ENCODE measurements at places on chromosomes 1 and 21.

DNA sequence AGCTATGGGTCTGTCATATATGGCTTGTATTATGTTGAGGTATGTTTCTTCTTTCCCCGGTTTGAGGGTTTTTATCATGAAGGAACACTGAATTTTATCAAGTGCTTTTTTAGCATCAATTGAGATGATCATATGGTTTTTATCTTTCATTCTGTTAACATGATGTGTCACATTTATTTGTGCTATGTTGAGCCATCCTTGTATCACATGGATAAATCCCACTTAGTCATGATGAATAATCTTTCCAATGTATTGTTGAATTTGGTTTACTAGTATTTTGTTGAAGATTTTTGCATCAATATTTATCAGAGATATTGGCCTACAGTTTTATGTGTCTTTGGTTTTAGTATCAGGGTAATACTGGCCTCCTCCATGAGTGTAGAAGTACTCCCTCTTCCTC, 61.7 kb downstream of the GPR137B start:
- DNase-seq = no peak

- DNase-seq = no peak
These were observed 17.6 kb upstream of the SFPQ start for GRCh38 chr1:35210321-35211119.

DNA sequence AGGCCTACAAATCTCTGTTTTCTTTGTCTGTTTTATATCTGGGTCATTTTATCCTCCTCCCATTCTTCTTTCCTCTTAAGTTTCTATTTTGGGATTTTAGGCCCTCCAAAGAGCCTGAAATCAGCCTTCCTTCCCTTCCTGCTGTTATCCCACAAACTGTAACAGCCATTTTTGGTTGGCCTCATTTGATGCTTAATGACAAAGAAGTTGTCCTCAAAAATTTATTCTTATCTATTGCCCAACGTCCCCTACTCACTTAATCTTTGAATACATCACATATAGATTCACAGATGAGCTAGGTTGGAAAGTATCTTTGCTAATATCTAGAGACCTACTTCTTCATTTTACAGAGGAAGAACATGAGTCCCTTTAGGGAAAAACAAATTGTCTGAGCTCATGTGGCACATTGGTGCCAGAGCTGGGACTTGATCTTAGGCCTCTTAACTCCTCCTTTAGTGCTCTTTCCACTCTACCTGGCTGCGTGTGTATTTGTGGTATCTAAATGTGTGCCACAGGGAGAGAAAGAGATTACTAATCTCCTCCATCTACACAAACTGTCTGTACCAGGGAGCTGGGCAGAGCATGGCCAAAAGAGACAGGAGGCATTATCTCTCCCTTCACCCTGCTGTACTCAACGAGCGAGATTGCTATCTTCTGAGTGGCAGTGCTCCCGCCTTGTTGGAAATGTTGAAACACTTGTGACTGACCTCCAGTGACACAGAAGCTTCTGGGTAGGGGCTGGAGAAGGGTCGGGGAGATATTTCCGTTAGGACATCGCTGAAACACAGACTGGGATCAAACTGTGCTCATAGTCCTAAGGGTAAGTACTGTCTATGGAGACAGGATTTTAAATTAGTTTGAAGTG, 30.1 kb downstream of the RHEX start:
- no peak for DNase-seq

- DNase-seq = no peak
These were observed 231.8 kb downstream of the NEGR1 start for GRCh38 chr1:72050551-72050950.

GRCh38 chr1:219587401-219587800, 25.5 kb downstream of the ZC3H11B start:
- DNase-seq = no peak

DNA sequence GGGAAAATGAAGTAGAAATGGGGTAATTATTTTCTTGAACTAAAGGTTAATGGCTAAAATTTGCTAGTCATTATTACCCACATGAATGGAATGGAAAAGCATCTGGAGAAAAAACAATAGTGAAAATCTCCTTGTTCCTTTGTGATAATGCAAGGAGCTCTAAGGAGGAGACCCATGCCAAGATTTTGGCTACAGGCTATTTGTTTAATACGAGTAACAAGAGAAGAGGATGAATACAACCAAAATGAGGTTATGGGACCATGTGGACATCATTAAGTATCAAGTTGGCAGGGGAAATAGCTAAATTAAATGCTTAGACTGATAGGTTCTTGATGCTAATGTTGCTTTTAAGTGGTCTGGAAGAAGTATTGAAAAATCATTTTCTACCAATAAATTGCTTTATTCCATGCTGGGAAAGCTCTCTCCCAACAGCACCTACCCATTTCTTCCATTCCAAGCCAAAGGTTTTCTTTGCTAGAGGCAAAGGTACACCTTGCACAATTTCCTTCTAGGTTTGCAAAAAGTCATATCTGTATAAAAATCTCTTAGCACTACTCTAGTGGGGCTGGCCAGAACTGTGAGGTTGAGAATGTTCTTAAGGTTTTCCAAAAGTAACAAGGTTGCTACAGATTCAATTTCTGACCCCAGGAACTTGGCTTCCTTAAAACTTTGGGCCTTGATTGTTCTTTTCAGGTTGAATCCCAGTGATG, 100.2 kb downstream of the SMYD2 start:
- DNase-seq = no peak

DNA sequence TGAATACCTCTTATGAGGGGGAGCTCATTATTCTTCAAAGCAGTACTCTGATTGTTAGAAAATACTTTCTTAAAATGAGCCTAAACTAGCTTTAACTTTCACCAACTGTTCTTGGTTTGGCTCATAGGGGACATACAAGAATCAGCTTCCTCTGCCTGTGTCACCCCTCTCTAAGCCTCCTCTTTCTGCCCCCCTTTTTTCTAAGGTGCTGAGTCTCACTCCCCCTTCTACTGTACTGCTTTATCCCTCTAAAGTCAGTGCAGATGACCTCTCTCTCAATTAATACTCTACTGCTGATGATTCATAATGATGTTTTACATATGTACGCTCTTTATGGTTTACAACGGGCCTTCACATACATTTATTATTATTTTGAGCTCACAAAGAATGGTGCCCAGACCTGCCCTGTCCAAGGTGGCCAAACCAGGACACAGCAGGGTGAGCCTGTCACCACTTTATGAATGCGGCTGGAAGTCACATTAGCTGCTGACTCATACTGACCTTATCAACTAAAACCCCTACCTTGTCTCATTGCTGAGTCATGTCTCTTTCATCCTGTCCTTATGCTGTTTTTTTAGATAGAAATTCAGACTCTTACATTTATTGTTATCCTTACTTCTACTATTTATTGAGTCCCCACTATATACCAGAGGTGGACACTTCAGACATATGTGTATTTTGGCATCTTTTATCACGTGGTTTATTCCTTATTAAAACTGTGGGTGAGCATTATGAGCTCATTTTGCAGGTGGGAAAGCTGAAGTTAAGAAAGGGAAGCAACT, 126.9 kb downstream of the RNF220 start:
- peak; percentile 82 for DNase-seq

DNA sequence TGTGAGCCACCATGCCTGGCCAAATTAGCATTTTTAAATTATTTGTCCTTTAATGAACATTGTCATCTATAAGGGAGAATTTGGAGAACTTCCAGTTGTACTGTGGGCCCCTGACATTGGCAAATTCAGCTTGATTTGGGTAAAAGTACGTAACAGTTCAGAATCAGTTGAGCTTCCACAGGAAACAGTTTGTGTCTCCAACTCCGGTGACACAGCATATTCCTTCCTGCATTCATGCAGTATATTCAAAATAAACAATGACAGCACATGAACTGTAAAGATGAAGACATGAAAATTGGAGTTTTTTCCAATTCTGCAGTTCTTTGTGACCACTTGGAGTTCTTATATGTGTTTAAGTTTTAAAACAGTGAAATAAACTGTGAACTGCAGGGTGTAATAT, 28.2 kb downstream of the RNF220 start:
- no peak for DNase-seq

DNA sequence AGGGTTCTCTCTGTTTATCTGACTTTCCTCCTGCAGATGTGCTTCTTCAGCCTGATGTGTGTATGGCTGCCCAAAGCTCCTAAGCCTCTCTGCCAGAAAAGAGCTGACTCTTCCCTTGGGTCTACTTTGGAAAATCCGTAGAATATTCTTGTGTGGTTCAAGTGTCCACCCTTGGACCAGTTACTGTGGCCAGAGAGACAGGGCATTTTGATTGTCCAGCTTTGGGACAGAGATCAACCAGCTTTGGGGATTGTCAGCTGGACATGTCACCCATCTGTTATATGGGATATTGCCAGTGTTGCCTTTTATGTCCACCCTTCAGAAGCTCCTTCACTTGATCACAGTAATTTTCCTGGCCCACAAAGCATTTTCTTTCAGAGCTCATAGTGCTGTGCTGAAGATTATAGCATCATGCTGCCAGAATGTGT, 126.2 kb upstream of the L1TD1 start:
- DNase-seq = no peak

DNA sequence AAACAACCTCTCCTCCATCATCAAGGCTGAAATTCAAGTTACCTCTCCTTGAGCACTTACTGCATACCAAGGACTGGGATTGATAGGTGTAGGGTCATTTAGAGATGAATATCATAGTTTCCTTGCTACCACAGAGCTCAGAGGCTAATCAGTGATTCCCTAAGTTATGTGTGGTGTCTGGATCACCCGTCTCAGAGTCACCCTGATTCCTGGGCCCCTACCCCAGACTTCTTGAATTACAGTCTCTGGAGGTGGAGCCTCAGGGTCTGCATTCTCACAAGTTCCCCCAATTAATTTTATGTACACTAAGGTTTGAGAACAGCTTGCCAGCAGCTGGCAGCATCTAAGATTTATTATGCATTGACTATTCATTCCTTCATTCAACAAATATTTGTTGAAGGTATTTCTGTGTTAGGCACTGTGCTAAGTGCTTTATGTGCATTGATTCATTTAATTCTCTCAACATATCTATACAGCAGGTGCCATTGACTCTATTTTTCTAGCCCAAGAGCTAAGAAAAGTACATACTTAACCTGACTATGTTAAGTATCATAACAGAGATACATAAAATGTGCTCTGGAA, 182.9 kb upstream of the FGGY start:
- DNase-seq = no peak

DNA sequence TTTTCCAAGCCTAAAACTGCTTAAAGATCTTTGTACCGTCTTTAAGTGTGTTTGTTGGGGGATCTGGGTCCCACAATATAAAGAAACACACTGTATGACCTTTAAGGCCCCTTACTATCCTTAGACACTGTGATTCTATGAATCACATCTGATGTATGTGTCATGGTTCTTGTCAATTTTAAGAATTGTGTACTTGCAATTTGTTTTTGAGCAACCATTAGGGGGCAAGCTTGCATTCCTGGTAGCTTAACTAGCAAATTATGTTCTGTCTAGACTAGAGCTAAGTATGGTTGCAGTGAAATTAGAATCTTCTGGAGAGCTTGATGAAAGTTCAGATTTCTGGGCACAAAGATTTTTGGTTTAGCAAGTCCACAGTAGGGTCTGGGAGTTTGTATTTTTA, 219.5 kb downstream of the TPR start:
- DNase-seq = peak; percentile 78

DNA sequence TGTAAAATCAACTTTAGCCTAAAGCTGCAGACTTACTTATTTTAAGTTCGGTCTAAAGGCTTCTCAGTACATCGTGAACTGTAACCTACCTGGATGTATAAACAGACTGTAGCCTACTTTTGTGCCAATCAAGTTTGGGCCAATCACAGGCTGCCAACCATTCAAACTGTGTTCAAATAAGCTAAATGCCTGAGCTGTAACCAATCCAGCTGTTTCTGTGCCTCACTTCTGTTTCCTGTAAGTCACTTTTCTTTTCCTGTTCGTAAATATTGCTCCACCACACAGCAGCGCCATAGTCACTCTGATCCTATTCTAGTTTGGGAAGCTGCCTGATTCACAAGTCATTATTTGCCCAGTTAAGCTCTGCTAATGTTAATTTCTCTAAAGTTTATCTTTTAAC, 37.5 kb upstream of the SLAMF9 start:
- DNase-seq = no peak

GRCh38 chr1:1594602-1595260, 5.2 kb downstream of the FNDC10 start:
- DNase-seq = no peak

- peak; percentile 53 for DNase-seq
These were observed 90.8 kb downstream of the GTF2B start for GRCh38 chr1:88800382-88801051.

- DNase-seq = peak; percentile 18
These were observed 5.8 kb downstream of the C21orf58 start for GRCh38 chr21:46317710-46318463.

GRCh38 chr1:227124473-227124872, 184.4 kb downstream of the COQ8A start:
- peak; percentile 27 for DNase-seq

- DNase-seq = no peak
These were observed 7.1 kb downstream of the BECN2 start for GRCh38 chr1:241964550-241965282.

GRCh38 chr1:7608628-7609305, 162.3 kb upstream of the VAMP3 start:
- DNase-seq = peak; percentile 12

GRCh38 chr21:44377201-44377921, 23.9 kb downstream of the TRPM2 start:
- no peak for DNase-seq

GRCh38 chr1:162970021-162970420, 99.1 kb upstream of the RGS4 start:
- no peak for DNase-seq
